ENCODE measurements at places on chromosomes 13 and 19. TPM values are rescaled to one million over a fixed set of nuclear protein-coding genes. Genes with fewer than 3 reads are reported as not detected.

GRCh38 chr13:31352467-31352866 is 152.7 kb downstream of the B3GLCT start:
- no peak for DNase-seq

GRCh38 chr19:938233-938923 is 12.5 kb downstream of the ARID3A start:
- no peak for DNase-seq

- DNase-seq = peak; percentile 94
These were observed at the start of gene WTIP for GRCh38 chr19:34480971-34481841. Gene WTIP, plus strand, starts transcription at chr19:34481758. Its CDS starts 217 bp downstream, at chr19:34481975.

Gene GPR18
- total RNA-seq = not detected

- no peak for DNase-seq
These were observed 16.9 kb upstream of the GTF2F2 start for GRCh38 chr13:45103449-45103848.
